ENCODE measurements at places on chromosomes 16 and 17. TPM values are rescaled to one million over a fixed set of nuclear protein-coding genes. Genes with fewer than 3 reads are reported as not detected.

DNA sequence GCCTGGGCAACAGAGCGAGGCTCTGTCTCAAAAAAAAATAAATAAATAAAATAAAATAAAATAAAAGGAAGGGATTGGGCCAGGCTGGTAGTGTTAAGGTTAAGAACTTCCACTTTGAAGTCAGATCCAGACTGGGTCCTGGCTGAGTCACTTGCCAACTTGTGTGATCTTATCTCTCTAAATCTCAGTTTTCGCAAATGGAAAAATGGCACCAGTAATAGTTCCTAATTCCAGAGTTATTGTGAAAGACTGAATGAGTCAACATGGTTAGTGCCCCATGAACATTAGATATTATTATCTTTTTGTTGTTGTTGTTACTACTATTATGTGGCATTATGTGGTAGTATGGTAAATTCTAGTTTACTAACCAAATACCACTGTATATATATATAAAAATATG lies 188.0 kb upstream of the AXIN2 start:
- peak; percentile 56 for DNase-seq

- DNase-seq, result no peak
These were observed 30.5 kb upstream of the NXPH3 start for GRCh38 chr17:49545007-49545660.

DNA sequence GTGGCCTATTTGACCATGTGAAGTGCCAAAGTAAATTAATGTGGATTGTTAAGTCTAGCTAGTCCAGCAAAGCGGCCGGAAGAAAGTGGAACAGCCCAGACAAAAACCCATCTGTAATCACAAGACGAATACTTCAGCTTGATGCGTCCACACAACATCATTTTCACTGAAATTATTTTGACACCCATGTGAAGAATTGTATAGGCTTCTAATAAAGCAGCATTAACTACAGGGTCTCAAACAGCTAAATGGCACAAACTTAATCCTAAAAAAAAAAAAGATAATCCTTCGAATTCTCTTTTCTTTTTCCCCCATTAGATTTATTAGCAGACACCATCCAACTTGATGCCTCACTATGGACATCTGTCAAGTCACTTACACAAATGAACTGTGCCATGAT lies 73.8 kb downstream of the TOX3 start:
- DNase-seq, result no peak

GRCh38 chr16:16083421-16084156 lies 134.2 kb downstream of the ABCC1 start:
- no peak for DNase-seq

GRCh38 chr16:67166110-67166547 lies 1.6 kb downstream of the HSF4 start:
- DNase-seq, result no peak

DNA sequence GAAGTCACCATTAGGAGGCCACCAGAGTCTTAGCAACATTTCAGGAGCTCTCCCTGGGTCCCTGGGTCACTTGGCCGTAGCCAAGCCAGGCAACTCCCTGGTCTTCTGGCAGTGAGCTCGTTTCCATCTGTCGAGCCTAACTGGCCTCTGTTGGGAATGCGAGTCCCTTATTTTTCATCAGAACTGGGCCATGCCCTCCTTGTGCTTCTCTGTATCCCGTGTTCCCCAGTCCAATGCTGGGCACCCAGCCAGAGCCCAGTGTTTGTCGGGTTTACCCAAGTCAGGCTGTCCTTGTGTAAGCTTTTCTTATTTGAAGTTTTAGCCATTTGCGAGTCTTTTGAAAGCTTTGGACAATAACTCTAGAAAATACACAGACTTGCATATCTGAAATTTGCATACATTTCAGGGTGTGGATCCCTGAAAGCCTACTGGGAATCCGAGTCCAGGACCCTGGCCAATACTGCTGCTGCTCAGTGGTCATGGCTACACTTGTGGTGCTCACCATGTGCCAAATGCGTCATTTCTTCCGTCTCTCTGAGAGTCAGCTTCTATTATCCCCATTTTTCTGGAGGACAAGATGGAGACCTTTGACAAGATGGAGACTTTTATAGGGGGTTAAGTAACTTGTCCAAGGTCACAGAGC lies 81.6 kb upstream of the LGALS9 start:
- no peak for DNase-seq

- no peak for DNase-seq
These were observed 48.2 kb downstream of the IGF2BP1 start for GRCh38 chr17:49045376-49045775.

DNA sequence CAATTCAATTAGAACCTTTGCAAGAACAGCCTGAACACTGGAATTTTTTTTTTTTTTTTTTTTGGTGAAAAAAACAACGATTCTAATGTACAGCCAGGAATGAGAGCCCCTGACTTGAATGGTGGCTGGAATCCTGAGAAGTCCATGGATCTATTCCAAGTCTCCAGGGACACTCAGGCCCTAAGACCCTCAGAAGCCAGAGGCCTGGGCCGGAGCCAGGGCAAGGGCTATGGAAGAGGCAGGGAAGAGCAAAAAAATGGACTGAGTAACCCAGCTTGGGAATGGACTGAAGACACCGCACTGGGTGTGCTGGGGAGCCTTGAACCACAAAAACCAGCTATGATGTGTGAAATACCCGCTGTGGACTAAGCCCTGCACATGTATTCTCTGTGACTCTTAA lies 60.3 kb upstream of the LHX1 start:
- DNase-seq, result no peak

DNA sequence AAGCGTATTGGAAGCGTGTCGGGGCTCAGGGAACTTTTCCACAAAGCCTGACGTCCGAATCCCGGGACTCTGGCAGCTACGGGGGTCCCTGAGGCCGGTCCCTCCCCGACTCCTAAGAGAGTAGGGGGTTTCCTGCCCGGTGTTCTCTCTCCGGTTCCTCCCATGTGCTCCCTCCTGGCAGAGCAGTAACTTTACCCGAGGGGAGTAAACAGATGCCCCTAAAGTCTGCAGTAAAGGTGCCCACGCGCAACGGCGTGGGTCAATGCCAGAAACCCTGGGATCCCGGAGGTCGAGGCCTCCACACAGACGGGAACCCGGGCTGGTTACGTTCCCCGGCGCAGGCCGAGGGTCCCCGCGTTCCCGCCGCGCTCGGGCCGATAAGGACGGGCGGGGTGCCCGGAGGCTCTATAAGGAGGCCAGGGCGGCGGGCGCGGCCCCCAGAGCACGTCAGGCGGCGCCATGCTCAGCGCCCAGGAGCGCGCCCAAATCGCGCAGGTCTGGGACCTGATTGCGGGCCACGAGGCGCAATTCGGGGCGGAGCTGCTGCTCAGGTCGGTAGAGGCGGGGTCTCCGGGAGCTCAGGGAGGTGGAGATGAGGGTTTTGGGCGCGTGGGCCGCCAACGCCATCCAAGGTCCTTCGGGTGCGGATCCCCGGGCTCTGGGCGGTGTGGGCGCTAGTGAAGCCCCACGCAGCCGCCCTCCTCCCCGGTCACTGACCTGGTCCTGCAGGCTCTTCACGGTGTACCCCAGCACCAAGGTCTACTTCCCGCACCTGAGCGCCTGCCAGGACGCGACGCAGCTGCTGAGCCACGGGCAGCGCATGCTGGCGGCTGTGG lies at the start of gene HBM:
Gene HBM (plus strand): TSS at position 440 of the 836 bp plus-strand sequence. CDS start 20 bp downstream, at position 460.
- no peak for DNase-seq

DNA sequence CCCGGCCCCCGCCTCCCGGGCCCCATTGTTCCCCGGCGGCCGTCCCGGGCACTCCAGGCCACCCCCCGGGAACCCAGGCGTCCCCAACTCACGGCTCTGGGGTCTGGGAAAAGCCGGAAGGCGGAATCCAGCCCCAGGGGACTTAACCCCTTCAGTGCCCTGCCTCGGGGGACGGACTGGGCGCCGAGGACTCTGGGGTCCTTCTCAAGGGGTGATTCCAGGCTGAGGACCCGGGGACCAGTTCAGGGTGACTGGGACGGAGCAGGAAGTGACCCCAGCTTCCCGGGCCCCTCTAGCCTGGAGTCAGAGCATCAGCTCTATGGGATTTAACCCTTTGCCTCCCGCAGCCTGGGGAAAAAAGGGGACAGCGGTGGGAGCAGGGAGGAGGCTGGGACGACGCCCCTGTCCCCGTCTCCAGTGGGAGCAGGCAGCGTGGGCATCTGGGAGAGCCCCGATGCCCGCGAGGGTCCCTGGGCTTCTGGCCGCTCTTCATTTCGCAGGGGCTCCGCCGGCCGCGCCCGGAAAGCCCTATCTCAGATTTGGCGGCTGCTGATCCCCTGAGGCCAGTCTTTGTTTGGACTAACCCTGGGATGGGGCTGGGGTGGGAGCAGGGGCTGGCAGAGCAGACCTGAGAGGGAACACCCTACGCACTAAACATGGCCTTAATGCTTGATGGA lies at the start of gene ZNF629:
Gene ZNF629 (minus strand): TSS at position 270 of the 677 bp plus-strand sequence. CDS start 2,723 bp downstream, outside the sequence.
- no peak for DNase-seq

DNA sequence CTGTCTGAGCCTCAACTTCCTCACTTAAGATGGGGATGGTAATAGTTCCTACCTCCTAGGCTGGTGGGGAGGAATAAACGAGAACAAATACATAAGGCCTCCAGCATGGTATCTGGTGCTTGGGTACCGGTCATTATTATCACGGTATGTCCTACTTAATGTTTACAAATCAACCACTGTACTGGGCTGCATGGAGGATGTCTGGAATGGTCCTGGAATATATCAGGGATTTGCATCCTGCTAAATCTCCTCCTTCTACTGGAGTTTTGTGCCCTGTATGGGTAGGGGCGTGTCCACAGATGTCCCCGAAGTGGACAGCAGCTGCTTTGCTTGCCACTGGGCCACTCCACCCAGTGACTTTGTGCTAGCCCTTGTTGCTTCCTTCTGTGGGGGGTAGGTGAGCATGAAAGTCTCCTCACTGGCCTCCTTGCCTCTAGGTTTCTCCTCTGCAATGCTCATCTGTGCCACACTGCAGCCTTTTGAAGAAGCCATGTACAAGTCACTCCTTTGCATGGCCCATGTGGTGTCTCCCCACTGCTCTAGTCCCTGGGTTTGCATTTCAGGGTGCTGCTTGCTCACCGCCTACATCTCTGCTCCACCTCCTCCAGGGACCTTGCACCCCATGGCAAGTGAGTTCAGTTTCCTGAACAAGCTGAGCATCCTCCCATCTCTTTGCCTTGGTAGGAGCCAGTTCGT lies 2.2 kb upstream of the CMIP start:
- DNase-seq, result no peak

GRCh38 chr17:19386974-19387920 lies at the start of gene MFAP4:
Gene MFAP4, minus strand, starts transcription at chr17:19387190. Its CDS starts 35 bp downstream, at chr17:19387155.
- DNase-seq, result peak; percentile 88

GRCh38 chr16:86994215-86994614 lies 323.0 kb downstream of the C16orf95 start:
- no peak for DNase-seq

- DNase-seq, result no peak
These were observed 145.6 kb downstream of the CCDC182 start for GRCh38 chr17:57599271-57600045.

DNA sequence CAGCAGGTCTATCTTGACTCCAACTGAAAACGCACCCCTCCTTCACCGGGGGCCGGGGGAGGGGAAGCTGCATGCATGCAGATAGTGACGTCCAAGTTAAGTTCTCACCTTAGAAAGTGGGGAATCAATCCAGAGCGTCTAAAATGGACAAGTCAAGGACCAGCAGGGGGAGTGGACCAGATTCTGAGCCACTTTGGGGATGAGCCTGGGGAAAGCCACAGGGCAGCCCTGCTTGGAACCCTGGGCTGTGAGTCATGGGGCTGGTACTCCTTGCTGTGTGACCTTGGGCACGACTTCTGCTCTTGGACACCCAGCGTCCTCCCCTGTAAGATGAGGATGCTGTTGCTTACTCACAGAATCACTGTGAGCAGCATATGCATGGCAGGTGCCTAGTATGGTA lies 9.1 kb downstream of the TNFRSF13B start:
- no peak for DNase-seq

DNA sequence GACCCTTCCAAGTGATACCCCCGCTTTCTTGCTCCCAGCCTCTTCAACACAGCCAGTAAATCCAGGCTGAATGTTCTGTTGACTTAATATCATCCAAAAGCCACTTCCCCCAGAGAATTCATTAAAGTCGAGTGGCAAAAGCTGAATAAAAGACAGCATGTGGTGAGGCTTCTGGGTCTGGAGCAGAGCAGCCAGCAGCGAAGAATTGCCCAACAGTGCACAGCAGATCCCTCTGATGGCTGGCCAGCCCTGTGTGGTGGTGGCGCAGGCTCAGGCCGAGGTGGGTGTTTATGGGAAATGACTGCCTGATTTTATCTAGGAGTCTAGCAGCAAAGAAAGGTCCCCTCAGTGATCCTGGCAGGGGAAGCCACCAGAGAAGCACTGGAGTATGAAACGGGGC lies 30.3 kb upstream of the RCVRN start:
- DNase-seq, result no peak

GRCh38 chr17:73630531-73630930 lies 13.7 kb downstream of the SDK2 start:
- DNase-seq, result no peak

DNA sequence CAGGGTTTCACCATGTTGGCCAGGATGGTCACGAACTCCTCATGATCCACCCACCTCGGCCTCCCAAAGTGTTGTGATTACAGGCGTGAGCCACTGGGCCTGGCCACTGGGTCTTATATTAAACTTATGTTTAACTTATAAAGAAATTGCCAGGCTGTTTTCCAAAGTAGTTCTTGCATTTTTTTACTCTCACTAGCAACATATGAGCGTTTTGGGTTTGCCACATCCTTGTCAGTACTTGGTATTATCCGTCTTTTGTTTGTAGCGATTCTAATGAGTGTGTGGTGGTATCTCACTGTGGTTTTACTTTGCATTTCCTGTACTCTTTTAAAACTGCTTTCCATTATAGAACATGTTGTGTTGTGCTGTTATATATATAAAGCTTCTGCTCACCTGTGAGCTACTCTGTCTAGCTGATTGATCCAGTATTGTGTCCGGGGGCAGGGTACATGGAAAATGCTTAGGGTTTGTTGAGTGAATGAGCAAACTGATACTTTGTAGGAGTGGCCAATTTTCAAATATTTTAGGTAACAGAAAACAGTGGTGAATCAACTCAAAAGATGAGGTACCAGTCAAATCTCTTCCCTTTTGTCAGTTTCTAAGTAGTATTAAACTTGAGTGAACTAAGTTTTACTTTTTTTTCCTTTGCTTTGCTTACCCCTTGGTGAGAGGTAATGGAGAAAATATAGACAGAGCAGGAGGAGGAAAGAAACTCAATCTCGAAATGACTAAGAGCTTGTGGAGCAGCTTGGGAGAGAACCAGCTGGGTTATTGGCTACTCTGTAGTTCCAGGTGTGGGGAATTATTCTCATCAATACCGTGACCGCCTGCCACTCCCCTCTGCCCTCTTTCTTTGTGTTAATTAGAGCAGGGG lies 75.8 kb downstream of the PITPNC1 start:
- no peak for DNase-seq

DNA sequence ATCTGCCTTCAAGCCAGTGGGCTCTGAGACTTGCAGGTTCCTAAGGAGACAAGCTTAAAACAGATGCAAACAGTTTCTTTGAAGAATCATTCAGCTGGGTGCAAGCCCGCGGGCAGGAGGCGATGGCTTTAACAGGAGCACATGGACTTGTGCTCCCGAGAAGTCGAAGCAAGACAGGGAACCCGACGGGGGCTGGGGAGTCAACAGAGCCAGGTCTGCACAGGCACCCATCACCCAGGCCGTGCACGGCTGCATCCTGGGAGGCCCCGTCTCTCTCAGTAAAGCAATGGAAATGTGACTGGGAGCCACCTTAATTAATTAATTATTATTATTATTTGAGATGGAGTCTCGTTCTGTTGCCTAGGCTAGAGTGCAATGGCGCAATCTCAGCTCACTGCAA lies 333 bp upstream of the PTX4 start:
- DNase-seq, result no peak

The GLIS2 gene
- 0.29 TPM for total RNA-seq

The NUPR1 gene
- total RNA-seq, result 52.0 TPM

The VTN gene
- total RNA-seq, result not detected

The G6PC1 gene
- total RNA-seq, result not detected

The RUNDC3A gene
- total RNA-seq, result not detected

The CCL4L2 gene
- total RNA-seq, result not detected

The XPO6 gene
- 46.8 TPM for total RNA-seq

The SRCAP gene
- total RNA-seq, result 6.2 TPM

The KLHL10 gene
- total RNA-seq, result not detected
